NCI-H510A treated with DMSO at 0.1 percent for 48 hours (cell line): ENCODE measurements at places on chromosomes 5 and 9.

- DNase-seq: no peak
Observed at GRCh38 chr5:159104051-159104651, 4.4 kb upstream of the EBF1 start.

DNA sequence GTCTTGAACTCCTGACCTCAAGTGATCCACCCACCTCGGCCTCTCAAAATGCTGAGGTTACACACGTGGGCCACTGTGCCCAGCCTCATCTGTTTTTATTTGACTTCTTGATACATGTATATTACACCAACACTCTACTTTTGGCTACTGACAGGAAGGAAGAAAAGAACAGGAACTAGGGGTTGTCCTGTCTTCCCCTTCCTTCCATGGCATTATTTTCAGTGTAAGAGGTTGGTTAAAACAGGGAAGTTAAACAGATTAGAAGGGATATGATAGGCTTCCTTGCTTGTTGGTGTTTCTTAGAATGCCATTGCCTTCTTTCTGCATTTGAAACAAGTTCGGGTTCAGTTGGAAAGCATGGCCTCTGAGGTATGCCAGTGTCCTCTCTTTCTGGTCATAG, 312.8 kb downstream of the NDUFS4 start:
- DNase-seq: no peak

GRCh38 chr9:137685741-137686420, 67.1 kb downstream of the EHMT1 start:
- no peak for DNase-seq

DNA sequence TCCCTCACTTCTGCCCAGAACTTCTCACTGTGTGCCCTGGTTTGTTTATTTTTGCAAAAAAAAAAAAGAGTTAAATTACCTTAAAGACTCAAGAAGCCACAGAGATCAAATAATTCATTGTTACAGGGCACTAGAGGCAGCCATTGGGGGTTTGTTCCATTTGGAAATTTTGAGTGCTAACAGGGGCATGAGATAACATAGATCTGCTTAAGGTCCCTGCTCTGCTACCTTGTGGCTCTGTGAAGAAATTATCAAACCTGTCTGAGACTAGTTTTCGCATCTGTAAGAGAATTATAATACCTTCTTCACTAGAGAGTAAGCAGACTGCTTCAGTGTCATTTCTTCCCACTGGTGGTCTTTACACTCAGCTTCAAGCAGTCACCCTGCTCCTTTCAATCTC, 394 bp downstream of the TLR4 start:
- DNase-seq: no peak

DNA sequence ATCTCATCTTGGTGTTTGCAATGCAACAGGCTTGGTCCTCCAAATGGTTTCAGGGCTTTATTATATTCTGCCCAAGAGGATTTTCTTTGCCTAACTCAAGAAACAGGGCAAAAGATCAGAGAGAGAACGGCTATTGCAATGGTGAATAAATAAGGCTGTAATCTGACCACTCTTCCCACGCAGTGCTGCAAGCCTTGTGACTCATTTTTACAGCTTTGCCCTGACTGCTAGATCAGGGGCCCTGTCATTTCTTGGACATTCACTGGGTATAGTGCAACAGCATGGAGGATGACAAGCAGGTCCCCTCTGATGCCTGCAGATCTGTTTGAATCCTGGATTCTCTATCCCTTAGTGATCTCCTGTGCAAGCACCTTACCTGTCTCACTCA, 459.1 kb downstream of the EBF1 start:
- DNase-seq: no peak

DNA sequence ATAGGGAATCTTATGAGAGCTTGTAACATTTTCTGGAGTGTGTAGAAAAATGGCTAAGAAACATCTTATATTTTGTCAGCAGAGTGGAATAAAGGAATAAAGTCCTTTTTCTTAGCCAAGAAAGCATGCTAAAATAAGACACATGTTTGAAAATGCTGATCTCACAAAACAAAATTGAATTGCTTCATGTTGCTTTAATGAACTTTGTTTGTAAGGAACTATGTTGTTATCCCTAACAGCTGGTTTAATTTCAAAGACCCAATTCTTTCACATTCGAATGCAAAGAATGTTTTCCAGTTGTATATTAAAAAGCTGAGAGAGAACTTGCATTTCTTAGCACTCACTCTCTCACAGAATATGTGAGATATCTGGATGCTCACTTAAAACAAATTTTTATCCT, 107.6 kb downstream of the MUSK start:
- DNase-seq: no peak

- no peak for DNase-seq
Observed at GRCh38 chr5:133506181-133506580, 106.2 kb downstream of the FSTL4 start.
